ENCODE measurements at places on chromosomes 12 and 14. TPM values are rescaled to one million over a fixed set of nuclear protein-coding genes. Genes with fewer than 3 reads are reported as not detected.

MTHFD1 gene
- 93.3 TPM for total RNA-seq

CLEC1B gene
- total RNA-seq = not detected

IL22 gene
- total RNA-seq = not detected

TRIM9 gene
- total RNA-seq = 0.30 TPM

CLEC7A gene
- not detected for total RNA-seq
